Effector memory CD4-positive, alpha-beta T cell (primary cell): ENCODE measurements at places on chromosomes 16 and 17.

GRCh38 chr17:3885970-3886369 is 6.9 kb downstream of the CAMKK1 start:
- peaks cover 20% of the 10 kb centered on the region for H3K4me1 ChIP-seq
- H3K27me3 ChIP-seq: no peaks in the 10 kb centered on the region
- DNase-seq: no peak
- H3K27ac ChIP-seq: no peak overlapping the region

GRCh38 chr17:83154311-83155127 is 75.1 kb downstream of the METRNL start:
- H3K27ac ChIP-seq: no peak overlapping the region
- H3K36me3 ChIP-seq: no peaks in the 10 kb centered on the region
- H3K27me3 ChIP-seq: no peaks in the 10 kb centered on the region
- H3K4me3 ChIP-seq: no peak overlapping the region
- DNase-seq: no peak

GRCh38 chr17:78250891-78251772 is 19.7 kb downstream of the TMEM235 start:
- H3K4me3 ChIP-seq: peak overlapping the region; percentile 38
- H3K4me1 ChIP-seq: peaks cover 47% of the 10 kb centered on the region
- peak; percentile 63 for DNase-seq
- H3K27ac ChIP-seq: peak overlapping the region; percentile 56

DNA sequence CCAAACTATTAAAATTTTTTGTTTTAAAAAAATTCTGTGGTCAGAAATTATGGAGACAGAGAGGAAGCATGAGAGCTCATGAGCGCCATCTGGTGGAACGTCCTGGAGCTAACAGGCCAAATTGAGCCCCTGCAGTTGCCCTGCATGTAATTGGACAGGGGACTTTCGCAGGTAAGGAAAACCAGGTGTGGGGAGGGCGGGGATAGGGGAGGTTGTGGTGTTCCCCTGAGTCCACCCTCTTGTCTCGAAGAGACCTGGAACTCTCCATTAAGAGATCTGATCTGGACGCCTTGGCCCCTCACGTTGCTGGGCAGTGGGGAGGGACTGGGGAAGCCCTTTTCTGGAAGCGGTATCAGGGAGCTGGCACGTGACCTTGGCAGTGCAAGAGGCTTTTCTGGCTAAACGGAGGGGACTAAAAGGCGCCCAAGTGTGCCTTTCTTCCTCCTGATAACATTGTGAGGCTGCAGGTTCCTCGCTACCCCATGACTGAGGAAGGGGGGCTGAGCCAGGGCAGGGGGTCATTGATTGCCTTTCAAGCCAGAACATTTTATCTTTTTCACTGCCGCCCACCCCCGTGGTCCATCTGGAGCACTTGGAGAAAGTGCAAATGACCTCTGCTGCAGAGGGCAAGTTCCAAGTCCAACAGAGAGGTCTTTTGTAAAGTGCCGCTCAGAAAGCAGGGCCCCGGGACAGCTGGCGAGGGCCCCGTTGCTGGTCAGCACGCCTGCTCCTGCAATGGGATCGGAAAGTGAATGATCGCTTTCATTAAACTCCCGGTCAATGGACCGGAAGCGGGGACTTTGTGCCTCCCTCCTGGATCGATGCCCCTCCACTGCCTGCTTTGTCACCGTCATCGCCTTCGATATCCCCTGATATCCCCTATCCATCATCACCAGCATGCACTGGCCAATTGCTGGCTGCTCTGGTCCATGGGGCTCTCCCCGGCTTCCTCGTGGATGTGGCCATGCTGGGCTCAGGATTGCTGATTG is 18.4 kb downstream of the PDILT start:
- H3K36me3 ChIP-seq: no peaks in the 10 kb centered on the region
- no peak overlapping the region for H3K4me3 ChIP-seq
- H3K4me1 ChIP-seq: no peaks in the 10 kb centered on the region
- no peaks in the 10 kb centered on the region for H3K27me3 ChIP-seq

DNA sequence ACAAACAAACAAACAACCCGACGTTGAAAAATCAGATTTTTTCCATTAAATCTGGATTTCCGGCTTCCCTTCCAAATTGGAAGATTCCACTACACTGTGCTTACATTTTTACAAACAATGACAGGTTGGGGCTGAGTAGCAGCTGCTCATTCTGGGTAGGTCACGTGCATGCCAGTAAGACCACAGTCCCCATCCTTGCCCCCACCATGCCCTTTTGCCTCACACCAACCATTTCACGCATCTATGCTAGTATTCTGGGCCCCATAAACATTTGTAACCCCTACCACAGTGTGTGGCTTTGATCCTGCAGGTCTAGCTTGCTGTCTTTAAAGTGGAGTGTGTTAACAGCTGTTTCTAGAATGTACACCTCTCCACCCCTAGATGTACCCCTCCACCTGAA is 366.1 kb downstream of the XYLT1 start:
- no peaks in the 10 kb centered on the region for H3K27me3 ChIP-seq
- H3K4me1 ChIP-seq: no peaks in the 10 kb centered on the region
- H3K27ac ChIP-seq: no peak overlapping the region
- DNase-seq: no peak
- no peak overlapping the region for H3K4me3 ChIP-seq
- peaks cover 6% of the 10 kb centered on the region for H3K36me3 ChIP-seq

- H3K27ac ChIP-seq: no peak overlapping the region
- no peaks in the 10 kb centered on the region for H3K4me1 ChIP-seq
- H3K36me3 ChIP-seq: no peaks in the 10 kb centered on the region
- no peak for DNase-seq
- no peaks in the 10 kb centered on the region for H3K27me3 ChIP-seq
These were observed 21.6 kb upstream of the MED9 start for GRCh38 chr17:17455173-17455572.

- no peak overlapping the region for H3K4me3 ChIP-seq
- no peaks in the 10 kb centered on the region for H3K4me1 ChIP-seq
These were observed 14.3 kb upstream of the PRKAR1A start for GRCh38 chr17:68497885-68498319.
